T-helper 9 cell (primary cell): ENCODE measurements at places on chromosomes 7 and 10.

- DNase-seq = no peak
Measured at GRCh38 chr7:128056901-128057300, 25.7 kb upstream of the LRRC4 start.

GRCh38 chr7:8197994-8198698 is 63.8 kb downstream of the ICA1 start:
- no peak for DNase-seq

DNA sequence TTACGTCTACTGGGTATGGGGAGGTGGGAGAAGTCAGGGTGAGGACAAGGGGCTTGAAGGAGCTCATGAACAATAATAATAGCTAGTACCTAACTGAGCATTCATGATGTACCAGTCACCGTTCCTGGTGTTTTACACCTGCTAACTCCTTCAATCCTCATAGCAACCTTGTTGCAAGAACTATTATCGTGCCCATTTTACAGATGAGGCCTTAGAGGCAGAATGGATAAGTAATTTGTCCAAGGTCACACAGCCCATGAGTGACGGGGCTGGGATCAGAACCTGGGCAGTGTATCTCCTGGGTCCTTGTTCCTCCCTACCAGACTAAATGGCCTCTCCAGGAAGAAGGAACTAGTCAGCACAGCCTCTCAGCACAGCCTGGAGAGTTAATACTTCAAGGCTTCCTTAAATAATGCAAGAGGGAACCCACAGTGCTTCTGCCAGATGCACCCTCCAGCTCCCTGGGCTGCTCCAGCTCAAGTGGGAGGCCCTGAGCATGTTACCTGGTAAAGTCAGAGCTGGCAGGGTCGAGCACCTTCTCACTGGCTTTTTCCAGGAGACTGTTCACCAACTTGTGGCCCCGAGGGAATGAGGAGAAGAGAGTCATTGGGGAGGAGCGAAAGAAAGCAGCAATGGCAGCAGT is 28.8 kb downstream of the RRP12 start:
- DNase-seq = no peak

DNA sequence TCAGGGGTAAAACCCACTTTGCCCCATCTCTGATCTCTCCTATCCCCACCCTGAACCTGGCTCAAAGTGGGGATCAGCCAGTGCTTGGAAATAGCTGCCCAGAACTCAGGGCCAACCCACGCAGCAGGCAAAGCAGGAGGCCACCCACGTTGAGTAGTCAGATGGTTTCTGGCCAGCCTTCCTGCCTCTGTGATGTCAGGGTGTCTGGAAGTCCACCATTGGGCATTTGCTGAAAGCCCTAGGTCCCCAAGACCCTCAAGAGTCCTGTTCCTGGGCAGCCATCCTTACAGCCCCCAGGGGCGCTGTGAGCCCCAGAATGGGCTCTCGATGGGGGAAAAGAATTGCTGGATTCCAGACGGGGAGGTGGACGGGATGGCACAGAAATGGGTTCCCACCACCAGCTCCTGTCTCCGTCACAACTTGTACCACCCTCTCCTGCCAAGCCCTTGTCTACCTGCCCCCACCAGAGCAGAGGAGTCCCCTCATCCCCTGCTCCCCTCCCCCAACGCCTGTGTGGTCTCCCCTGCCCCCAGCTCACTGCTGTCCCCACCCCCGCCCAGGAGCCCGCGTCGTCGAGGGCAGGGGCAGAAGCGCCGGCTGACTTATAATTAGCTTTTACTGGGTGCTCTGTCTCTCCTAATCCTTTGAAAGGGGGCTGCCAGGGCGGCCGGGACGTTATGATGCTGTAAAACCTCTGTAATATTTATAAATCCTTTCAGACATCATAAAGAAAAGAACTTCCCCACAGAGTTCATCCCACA is 3.9 kb downstream of the MYL10 start:
- no peak for DNase-seq

GRCh38 chr7:99190359-99191009 is 17.4 kb downstream of the KPNA7 start:
- no peak for DNase-seq

GRCh38 chr10:68813559-68813958 is 13.8 kb upstream of the STOX1 start:
- no peak for DNase-seq

- DNase-seq = no peak
Measured at GRCh38 chr10:131983780-131984179, 2.1 kb upstream of the BNIP3 start.

GRCh38 chr7:50206453-50207250 is 97.9 kb upstream of the IKZF1 start:
- DNase-seq = peak; percentile 51

- DNase-seq = no peak
Measured at GRCh38 chr10:77873536-77874380, 52.8 kb downstream of the DLG5 start.

GRCh38 chr7:1919539-1920265 is 249.6 kb downstream of the ELFN1 start:
- DNase-seq = no peak

DNA sequence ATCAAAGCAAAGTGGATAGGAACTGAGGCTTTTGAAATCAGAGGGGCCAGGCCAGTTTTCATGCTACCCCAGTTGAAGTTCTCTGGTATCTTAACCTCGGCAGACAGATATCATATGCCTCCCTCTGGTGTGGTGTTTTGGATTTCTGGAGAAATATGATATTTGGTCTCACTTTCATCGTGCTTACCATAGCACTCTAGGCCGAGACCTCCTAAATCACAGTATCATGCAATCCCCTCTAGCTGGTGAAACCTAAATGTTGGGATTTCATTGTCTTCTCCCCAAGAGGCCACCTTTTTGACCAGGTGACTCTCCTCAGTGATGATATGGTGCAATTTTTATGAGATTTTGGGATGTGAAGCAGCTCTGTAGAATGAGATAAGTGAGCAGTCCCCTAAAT is 183.5 kb downstream of the CREB5 start:
- no peak for DNase-seq

- no peak for DNase-seq
Measured at GRCh38 chr10:47077386-47077785, 166.2 kb downstream of the PTPN20 start.

DNA sequence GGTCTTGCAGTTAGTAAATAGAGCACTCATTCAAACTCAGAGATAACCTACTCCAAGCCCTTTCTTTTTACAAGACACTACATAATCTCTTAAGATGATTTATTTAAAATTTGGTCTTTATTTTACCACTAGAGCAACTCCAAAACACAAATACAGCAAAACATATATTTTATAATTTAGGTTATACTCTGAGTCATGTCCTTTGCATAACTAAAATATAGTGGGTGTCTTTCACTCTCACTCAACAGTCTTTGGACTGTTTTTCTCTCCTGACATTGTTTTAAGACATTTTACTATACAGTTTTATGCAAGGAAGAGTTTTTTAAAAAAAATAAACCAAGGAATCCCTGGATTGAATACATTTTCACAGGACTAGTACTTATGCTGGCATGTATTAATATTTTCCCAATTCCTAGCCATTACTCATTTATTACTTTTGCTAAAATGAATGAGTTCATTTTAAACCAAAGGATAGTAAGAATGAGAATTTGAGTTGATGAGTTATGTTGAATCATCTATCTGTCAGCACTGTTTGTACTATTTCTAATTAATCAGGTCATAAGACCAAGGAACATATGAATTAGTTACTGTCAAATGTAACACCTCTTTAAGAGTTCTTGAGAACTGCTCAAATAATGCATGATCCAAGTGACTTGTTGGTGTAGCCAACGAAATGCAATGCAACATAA is 303.1 kb upstream of the FZD1 start:
- DNase-seq = no peak

DNA sequence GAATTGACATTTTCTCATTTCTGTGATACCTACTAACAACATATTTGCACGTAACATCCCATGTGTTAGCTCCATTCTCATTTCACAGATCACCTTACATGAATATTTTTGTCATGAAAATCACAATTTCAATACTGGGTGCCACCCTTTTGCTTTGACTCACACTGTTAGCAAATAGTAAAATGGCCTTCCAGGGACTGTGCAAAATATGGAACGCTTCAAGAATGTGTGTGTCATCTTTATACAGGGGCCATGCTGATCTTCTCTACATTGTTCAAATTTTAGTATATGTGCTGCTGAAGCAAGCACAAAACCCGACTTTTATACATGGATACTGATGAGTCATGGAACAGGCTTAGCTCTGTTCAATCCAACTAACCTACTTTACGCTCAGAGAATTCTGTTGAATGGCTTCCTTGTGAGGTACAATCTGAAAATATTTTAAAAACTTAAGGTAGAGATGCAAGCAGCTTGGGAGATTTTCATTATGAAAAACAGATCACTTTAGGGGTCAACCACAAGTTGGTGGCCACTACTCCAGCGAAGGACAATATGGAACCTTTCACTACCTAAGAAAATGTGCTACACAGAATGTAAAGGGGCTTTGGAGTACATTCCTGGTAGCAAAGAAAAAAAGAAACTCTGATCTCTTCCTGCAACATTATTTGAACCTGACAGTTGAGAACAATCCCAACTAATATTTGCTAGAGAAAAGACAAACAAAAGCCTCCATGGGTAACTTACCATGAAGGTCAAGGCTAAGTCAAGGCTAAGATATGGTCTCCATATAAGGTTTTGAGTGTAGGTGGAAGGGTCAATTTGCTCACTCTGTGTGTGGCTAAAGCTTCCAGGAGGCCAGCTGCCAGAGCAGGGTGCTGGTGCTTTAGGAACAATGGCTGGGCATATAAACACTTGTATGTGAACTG is 11.9 kb downstream of the ANKRD26 start:
- no peak for DNase-seq

GRCh38 chr7:1175967-1176851 is 16.2 kb upstream of the ZFAND2A start:
- DNase-seq = peak; percentile 81

DNA sequence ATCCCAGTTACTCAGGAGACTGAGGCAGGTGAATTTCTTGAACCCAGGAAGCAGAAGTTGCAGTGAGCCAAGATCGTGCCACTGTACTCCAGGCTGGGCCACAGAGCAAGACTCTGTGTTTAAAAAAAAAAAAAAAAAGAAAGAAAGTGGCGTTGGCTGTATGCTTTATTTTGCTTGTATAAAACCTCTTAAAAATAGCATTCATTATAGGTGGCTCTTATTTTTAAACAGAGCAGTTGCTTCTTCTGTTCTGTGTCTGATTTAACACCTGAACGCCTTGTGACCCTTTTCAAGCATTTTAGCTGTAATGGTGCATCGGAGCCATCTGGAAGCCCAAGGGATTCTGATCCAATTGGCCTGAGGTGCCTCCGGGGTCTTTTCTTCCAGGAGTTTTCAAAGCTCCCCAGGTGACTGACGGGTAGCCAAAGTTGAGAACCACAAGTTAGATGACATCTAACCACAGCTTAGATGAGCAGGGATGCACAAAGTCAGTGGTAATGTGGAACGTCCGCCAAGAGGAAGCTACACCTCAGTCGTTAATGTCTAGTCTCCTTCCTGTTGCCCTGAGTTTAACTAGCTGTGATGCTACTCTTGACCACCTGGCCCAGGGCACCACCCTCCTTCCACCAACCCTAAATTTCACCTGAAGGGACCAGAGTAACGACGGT is 274.6 kb upstream of the KLF6 start:
- no peak for DNase-seq
